CD8-positive, alpha-beta T cell (primary cell): ENCODE measurements at places on chromosomes 2 and 18.

DNA sequence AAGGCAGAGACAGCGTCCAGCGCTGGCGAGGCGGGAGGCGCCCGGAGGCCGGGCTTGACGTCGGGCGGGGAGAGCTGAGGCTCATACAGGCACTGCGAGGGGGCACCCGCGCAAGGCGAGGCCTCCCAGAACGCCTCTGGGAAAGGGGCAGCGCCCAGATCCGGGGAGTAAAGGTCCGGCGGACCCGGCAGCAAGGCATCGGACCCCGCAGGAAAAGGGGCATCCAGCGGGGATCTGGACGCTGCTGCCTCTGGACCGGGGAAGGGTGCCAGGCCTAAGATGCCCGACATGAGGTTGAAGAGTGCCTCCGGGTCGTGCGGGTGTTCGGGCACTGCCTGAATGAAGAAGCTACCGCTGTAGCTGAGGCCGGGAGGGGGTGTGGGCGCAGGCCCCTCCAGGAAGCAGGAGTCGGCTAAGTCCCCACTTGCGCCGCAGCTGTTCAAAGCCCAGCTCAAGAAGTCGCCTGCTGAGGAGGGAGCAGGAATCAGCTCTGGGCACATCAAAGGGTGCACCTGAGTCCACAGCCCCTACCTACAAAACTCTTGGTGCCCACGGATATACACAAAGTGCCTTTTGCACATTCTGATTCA lies 937 bp downstream of the EGR4 start:
- no peak for DNase-seq

DNA sequence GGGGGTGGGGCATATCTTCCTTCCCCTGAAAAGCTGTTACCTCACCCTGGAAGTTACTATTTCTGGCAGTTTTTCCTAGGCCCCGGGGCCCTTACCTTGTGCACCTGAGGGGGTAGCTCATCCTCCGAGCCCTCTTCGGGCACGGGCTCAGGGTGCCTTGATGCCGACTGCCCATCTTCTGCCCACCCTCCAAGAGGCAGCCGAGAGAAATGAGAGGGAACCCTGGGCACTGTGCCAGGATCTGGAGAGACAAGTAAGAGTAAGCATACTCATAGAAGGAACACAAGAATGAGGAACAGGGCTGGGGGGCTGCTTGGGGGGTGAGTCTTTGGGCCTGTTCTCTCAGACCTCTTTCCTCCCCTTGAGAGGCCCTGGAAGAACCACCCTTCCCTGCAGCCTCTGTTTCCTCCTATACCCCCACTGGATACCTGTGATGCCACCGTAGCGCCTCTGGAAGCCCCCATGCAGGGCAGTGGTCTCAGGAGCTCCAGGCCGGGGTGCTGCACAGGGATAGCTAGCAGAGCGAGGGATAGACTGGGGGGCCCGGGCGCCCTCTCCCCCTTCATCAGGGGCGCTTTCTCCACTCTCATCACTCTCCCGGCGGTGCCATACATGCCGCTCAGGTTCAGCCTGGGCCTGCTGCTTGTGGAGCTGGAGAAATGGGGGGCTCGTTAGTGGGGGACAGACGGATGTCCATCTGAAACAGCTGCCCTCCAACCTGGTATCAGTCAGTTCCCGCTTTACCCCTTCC lies 2.1 kb upstream of the ABCB6 start:
- DNase-seq = no peak

GRCh38 chr18:13239171-13239956 lies 20.8 kb downstream of the LDLRAD4 start:
- DNase-seq = peak; percentile 31

GRCh38 chr2:40700231-40700954 lies 248.5 kb upstream of the SLC8A1 start:
- DNase-seq = no peak

DNA sequence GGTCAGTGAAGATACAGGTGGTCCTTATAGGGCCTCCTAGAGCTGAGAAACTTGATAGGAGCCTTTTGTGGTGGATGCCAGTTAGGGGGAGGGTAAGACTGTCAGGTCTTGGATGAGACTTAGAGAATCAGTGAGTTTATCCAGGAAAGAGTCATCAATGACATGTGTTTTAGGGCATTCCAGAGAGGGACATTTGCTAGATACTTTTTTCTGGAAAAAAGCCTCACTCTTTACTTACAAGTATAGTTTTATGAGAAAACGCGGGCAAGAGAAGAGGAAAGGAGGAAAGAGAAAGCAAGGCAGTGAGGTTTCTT lies 24.5 kb upstream of the MSGN1 start:
- no peak for DNase-seq

DNA sequence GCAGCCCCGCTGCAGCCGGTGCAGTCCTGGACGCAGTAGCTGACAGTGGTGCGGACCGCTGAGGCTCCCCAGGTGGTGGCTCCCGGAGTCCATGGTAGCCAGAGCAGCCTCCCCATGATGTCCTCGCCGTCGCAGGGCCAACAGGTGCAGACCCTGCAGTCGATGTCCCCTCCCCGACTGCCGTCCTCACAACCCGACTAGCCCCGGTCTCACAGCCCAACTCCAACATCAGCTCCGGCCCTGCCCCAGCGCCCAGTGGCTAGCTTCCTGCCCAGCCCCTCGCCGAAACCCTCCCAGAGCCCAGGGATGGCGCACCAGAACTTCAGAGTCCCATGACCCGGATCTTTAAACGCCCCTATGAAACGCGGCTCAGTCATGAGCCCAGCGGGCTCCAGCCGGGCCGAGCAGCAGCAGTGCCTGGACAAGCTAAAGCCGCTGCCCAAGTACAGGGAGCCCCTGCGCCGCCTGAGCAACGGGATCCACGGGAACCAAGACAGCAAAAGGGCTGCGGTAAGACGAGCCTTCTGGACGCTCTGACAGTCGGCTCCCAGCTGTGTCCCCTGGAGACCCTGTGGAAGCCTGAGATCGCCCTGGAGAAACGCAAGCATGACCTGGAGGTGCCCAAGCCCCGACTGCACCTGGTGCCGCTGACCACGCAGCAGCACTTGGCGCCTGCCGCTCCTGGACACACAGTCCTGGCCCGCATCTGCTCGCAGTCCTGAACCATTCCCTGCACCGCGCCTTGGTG lies 53.8 kb upstream of the TUBA3E start:
- DNase-seq = no peak

GRCh38 chr2:19687017-19687659 lies 214.6 kb downstream of the TTC32 start:
- DNase-seq = no peak

GRCh38 chr2:212549941-212550340 lies 11.3 kb upstream of the ERBB4 start:
- DNase-seq = no peak

DNA sequence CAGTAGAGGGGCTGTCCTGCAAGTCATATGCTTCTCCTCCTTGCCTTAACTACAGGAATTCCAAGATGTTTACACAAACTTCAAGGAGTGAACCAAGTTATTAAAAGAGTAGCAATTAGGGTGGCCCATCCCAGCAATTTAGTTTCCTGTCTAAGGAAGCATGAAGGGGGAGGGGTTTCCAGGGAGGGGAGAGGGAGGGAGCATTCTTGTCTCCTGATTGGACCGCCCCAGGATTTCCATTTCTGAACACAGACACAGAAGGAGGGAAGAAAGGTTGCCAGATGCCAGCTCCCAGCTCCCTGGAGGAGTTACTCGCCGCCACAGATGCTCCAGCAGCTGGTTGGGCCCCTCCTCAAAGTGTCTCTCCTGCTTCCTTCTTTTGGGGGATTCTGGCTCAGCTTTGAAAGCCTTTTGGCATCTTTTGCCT lies 107.6 kb downstream of the TRIB2 start:
- no peak for DNase-seq

DNA sequence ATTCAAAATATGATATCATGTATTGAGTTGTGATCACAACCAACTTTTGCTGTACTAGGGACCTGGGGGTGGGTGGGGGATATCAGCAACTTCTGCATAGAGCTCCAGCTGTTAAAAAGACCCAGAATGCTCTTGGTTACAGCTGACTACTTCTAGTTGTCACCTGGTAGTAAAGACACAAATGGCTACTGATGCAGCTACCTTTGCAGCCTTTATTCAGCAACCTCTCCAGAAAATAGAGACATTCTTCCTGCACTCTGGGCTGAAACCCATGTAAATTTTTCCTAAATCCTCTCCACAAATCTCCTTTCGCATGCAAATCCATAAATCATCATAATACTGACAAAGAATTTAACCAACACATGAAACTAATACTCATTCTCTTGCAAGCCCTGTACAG lies 238.3 kb downstream of the TCF4 start:
- no peak for DNase-seq

- no peak for DNase-seq
Measured at GRCh38 chr2:201275990-201276389, 15.7 kb downstream of the CASP8 start.

GRCh38 chr2:182941919-182942318 lies 75.5 kb upstream of the FRZB start:
- DNase-seq = no peak

DNA sequence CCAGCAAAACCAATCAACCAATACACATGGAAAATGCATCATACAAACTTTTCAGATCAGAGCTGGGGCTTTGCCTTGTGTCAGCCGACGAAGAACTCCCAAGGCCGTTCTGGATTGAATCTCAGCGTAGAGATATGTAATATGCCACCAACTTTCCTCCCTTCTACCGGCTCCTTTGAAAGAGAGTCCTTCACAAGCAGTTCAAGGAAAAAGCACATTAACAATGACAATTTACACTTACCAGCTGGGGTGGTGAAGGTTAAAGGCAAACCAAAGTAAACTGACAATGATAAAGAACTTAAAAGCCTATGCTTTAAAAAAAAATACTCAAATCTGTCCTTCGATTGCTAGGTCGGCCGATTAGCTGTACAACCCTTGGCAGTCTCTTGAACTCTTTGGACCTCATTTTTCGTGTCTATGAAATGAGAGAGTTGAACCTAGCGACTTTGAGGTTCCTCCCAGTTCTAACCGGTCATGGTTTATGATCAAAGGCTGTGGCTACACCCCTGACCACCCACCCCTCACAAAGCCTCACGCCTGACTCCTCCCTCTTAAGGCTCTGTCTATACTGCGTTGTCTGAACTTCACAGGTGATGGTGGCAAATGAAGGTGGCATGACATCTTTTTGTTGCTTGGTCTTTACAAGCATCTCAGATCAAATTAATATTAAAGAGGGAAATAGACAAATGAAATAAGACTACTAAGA lies 46.2 kb downstream of the BCL2 start:
- no peak for DNase-seq

GRCh38 chr2:187644981-187645380 lies 90.7 kb upstream of the TFPI start:
- DNase-seq = no peak

DNA sequence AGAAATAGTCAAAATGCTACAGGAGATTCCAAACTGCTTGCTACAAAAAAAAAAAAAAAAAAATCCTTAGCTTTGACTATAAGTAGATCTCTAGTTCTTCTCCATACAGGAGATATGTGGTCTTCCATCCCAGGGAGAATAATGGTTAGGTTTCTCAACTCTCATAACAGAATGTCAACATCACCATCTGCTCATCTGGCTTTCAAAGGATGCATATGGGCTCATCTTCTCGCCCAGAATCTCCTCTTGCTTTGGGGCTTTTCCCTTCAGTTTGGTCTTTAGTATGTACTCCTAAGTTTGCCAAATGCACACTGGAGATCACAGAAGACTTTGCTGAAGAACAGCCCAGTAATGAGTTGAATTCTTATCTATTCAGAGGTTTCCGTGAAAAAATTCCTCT lies 240.7 kb downstream of the NRXN1 start:
- no peak for DNase-seq
